Body of pancreas (tissue), 4 donors: ENCODE measurements at places on chromosomes 1 and 21. TPM values are rescaled to one million over a fixed set of nuclear protein-coding genes. Genes with fewer than 3 reads are reported as not detected.

The FNBP1L gene
- 32.9 TPM for total RNA-seq

The LENEP gene
- not detected for total RNA-seq

The ADAMTSL4 gene
- 7.6 TPM for total RNA-seq

The TSSK3 gene
- 1.8 TPM for total RNA-seq

The AXDND1 gene
- total RNA-seq, result 3.6 TPM

The TRIM17 gene
- not detected for total RNA-seq

The SDHB gene
- total RNA-seq, result 59.4 TPM

The BSND gene
- total RNA-seq, result not detected

The JMJD4 gene
- 13.2 TPM for total RNA-seq

The ILDR2 gene
- total RNA-seq, result 0.52 TPM

The HHIPL2 gene
- total RNA-seq, result not detected

The SFN gene
- total RNA-seq, result 0.66 TPM

The SLFNL1 gene
- 0.78 TPM for total RNA-seq

The PKN2 gene
- 19.8 TPM for total RNA-seq

The ATP8B2 gene
- total RNA-seq, result 10.9 TPM

The OR2T29 gene
- not detected for total RNA-seq

The PLEKHM2 gene
- 18.1 TPM for total RNA-seq

The HYI gene
- total RNA-seq, result 157 TPM

The NHLH1 gene
- not detected for total RNA-seq

The VPS13D gene
- total RNA-seq, result 54.0 TPM

The FCRL5 gene
- 0.33 TPM for total RNA-seq

The SERINC2 gene
- total RNA-seq, result 41.2 TPM

The ZFYVE9 gene
- total RNA-seq, result 23.4 TPM

The CD34 gene
- 14.8 TPM for total RNA-seq

The ZNF695 gene
- not detected for total RNA-seq

The RPS27 gene
- total RNA-seq, result 538 TPM

The CFHR1 gene
- total RNA-seq, result not detected

The CYP4A22 gene
- not detected for total RNA-seq

The SH2D1B gene
- not detected for total RNA-seq

The PCP4 gene
- total RNA-seq, result not detected

The KCND3 gene
- total RNA-seq, result 15.0 TPM

The S100A10 gene
- 40.7 TPM for total RNA-seq

The TIAM1 gene
- total RNA-seq, result 8.8 TPM

The FAM76A gene
- total RNA-seq, result 5.4 TPM
